ENCODE measurements at places on chromosomes 1 and 21. TPM values are rescaled to one million over a fixed set of nuclear protein-coding genes. Genes with fewer than 3 reads are reported as not detected.
A peak's percentile ranks its signal among the peaks of the same experiment; 100 is the strongest.

GRCh38 chr1:58870298-58870676 is 86.4 kb upstream of the JUN start:
- no peak overlapping the region for H3K27ac ChIP-seq
- no peaks in the 10 kb centered on the region for H3K27me3 ChIP-seq
- no peaks in the 10 kb centered on the region for H3K4me1 ChIP-seq
- no peaks in the 10 kb centered on the region for H3K36me3 ChIP-seq
- no peak for DNase-seq

DNA sequence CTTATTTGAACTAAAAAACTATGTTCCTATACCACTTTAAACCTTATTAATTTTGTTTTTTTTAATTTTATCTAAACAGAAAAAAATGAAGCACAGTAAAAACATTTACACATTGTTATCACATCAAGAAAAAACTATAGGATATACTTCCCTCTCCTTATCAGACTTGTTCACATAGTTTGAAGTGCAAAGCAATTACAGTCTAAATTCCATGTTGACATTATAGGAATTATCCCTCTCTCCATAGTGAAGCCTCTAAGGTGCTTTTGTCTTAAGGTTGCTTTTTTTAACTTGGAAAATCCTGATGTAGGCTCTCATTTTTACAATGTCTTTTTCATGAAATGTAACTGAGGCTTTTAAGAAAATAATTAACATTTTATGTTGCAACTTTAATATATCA is 85.8 kb downstream of the RGS21 start:
- no peak for DNase-seq
- H3K4me1 ChIP-seq, result no peaks in the 10 kb centered on the region
- no peaks in the 10 kb centered on the region for H3K27me3 ChIP-seq
- no peaks in the 10 kb centered on the region for H3K36me3 ChIP-seq

GRCh38 chr1:233114159-233114558 is 163.7 kb downstream of the NTPCR start:
- DNase-seq, result no peak
- no peaks in the 10 kb centered on the region for H3K4me1 ChIP-seq
- no peaks in the 10 kb centered on the region for H3K36me3 ChIP-seq
- H3K27me3 ChIP-seq, result no peaks in the 10 kb centered on the region
- no peak overlapping the region for H3K4me3 ChIP-seq
- H3K27ac ChIP-seq, result no peak overlapping the region

DNA sequence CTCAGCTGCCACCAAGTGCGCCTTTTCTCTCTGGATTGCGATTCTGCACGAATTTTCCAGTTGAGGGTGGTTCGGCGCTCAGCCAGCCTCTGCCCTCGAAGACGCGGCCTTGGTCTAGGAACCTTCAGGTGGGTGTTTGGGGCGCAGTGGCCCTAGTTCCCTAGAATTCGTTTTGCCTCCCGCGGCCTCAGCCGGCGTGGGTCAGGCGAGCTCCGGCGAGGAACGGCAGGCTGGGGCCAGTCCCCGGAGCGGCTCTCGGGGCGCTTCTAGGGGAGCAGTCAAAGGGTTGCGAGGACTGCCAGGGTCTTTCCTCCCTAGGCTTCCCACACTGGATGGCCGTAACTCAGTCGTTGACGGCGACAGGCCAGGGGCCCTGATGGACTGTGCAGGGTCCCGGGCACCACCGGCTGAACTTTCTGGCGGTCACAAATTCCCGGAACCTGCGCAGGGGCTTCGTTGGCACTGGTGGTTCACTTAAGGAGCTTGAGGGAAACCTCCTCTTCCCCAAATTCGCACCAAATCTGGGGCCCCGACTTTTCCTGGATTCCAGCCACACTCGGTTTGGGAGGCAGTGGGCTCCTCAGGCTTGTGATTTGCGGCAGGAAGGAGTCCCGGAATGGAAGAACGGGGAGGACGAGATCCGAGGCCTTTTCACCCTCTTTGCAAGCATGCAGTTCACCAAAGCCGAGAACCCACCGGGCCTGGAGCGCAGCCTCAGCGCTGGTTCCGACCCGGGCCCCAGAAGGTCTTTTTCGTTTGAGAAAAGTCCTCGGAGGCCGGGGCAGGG is 1.2 kb downstream of the DMBX1 start:
- H3K27me3 ChIP-seq, result peaks cover 37% of the 10 kb centered on the region
- H3K36me3 ChIP-seq, result no peaks in the 10 kb centered on the region
- H3K27ac ChIP-seq, result no peak overlapping the region
- H3K4me1 ChIP-seq, result peaks cover 7% of the 10 kb centered on the region
- no peak for DNase-seq

Gene CACYBP
- total RNA-seq, result 55.4 TPM

Gene ESPN
- 1.7 TPM for total RNA-seq

- no peaks in the 10 kb centered on the region for H3K27me3 ChIP-seq
- H3K4me3 ChIP-seq, result no peak overlapping the region
- no peak overlapping the region for H3K27ac ChIP-seq
- H3K36me3 ChIP-seq, result no peaks in the 10 kb centered on the region
- peaks cover 10% of the 10 kb centered on the region for H3K4me1 ChIP-seq
- DNase-seq, result no peak
These were observed 127.3 kb downstream of the HHIPL2 start for GRCh38 chr1:222420633-222421032.

DNA sequence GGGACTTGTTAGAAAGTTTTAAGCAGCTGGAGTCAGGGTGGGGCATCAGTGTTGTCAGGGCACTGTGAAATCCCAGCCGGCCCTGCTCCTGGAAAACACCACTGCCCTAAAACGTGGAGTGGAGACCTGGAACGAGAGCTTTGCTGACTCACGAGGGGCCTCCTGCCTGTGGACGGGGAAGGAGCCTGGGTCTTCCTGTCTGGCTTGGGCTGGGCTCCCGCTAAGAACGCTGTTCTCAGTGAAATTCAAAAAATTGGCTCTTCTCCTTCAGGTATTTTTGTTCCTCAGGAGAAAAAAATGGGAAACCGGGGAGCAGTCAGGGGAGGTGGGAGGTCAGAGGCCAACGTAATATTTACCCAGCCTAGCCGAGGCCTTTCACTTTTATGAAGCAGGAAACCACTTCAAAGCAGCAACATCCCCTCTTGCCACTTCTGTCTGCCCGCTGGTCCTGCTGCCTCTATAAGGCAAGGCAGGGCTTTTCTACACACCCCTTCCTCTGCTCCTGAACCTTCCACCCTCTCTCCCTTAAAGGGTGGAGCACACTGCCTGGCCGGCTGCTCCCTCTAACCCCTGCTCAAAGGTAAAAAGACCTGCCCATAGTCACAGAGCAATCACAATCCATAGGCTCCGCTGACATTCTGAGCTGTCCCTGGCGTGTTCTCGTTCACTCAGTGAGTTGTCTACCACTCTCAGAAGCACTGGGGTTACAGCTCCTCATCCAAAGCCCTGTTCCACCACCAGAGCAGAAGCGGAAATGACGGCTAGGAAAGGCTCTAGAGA is 8.0 kb downstream of the PLXNA2 start:
- H3K4me1 ChIP-seq, result peaks cover 16% of the 10 kb centered on the region
- H3K27ac ChIP-seq, result no peak overlapping the region
- H3K27me3 ChIP-seq, result peaks cover 27% of the 10 kb centered on the region
- no peak for DNase-seq
- H3K4me3 ChIP-seq, result no peak overlapping the region

- no peaks in the 10 kb centered on the region for H3K27me3 ChIP-seq
- H3K4me1 ChIP-seq, result no peaks in the 10 kb centered on the region
- no peaks in the 10 kb centered on the region for H3K36me3 ChIP-seq
- H3K27ac ChIP-seq, result no peak overlapping the region
- DNase-seq, result no peak
These were observed 57.9 kb upstream of the FMOD start for GRCh38 chr1:203408486-203409481.

DNA sequence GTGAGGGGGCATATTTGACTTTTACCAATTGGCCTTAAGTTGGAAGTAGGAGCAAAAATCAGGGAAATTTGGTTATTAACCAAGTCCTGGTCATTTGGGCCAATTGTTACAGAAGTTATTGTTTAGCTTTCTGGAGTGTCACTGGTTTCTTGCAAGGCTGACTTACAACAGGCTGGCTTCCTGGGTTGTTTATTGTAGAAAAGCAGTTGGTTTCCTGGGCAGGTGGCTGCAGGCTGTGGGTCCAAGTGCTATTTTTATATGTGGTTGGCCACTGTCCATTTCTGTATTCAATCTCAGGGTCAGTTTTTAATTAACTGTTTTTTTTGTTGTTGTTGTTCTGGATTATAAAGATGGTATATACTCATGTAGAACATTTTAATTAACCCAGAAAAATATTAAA is 174.1 kb downstream of the KCNJ6 start:
- H3K27me3 ChIP-seq, result no peaks in the 10 kb centered on the region
- H3K4me3 ChIP-seq, result no peak overlapping the region
- DNase-seq, result no peak
- no peaks in the 10 kb centered on the region for H3K36me3 ChIP-seq
- no peaks in the 10 kb centered on the region for H3K4me1 ChIP-seq

- no peaks in the 10 kb centered on the region for H3K27me3 ChIP-seq
- no peak for DNase-seq
- no peak overlapping the region for H3K27ac ChIP-seq
- no peaks in the 10 kb centered on the region for H3K4me1 ChIP-seq
These were observed 11.9 kb downstream of the XKR8 start for GRCh38 chr1:27971674-27972073.

- DNase-seq, result no peak
- no peaks in the 10 kb centered on the region for H3K4me1 ChIP-seq
- peaks cover 17% of the 10 kb centered on the region for H3K36me3 ChIP-seq
- H3K4me3 ChIP-seq, result no peak overlapping the region
These were observed 10.5 kb upstream of the TARS2 start for GRCh38 chr1:150476754-150477153.

Gene CRP
- not detected for total RNA-seq

Gene ETNK2
- total RNA-seq, result 5.5 TPM

DNA sequence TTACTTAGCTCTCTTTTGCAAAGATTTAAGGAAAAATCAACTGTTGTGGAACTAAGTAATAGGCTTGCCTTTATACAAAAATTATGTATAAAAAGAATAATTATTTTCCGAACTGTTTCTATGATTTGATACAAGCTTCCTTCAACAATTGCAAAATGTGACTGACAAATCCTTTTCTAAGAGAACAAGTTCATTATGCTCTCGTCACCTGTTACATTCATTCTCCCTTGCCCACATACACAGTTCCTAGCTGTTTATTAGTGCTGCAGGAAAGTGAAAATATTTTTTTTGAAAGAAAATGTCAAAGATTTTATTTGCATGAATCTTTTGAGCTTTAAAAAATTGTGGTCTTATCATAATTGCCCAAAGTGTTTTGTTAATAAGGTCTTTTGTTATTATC is 466.2 kb downstream of the USP25 start:
- DNase-seq, result no peak
- H3K36me3 ChIP-seq, result no peaks in the 10 kb centered on the region
- no peak overlapping the region for H3K4me3 ChIP-seq
- H3K27ac ChIP-seq, result no peak overlapping the region
- H3K27me3 ChIP-seq, result no peaks in the 10 kb centered on the region

Gene RBP7
- total RNA-seq, result 0.89 TPM

Gene KCNA10
- not detected for total RNA-seq

GRCh38 chr1:52559875-52560274 is 7.0 kb upstream of the TUT4 start:
- no peak overlapping the region for H3K27ac ChIP-seq
- no peak for DNase-seq
- no peaks in the 10 kb centered on the region for H3K36me3 ChIP-seq

- H3K4me1 ChIP-seq, result no peaks in the 10 kb centered on the region
- H3K27me3 ChIP-seq, result no peaks in the 10 kb centered on the region
- no peak for DNase-seq
- H3K4me3 ChIP-seq, result no peak overlapping the region
These were observed 606.5 kb upstream of the ADGRL4 start for GRCh38 chr1:79613046-79613445.

- peak; percentile 84 for DNase-seq
- H3K27ac ChIP-seq, result peak overlapping the region; percentile 93
- peaks cover 12% of the 10 kb centered on the region for H3K4me1 ChIP-seq
- no peaks in the 10 kb centered on the region for H3K27me3 ChIP-seq
- H3K4me3 ChIP-seq, result peak overlapping the region; percentile 84
- H3K36me3 ChIP-seq, result no peaks in the 10 kb centered on the region
These were observed 868 bp downstream of the C1orf21 start for GRCh38 chr1:184387476-184388318.

DNA sequence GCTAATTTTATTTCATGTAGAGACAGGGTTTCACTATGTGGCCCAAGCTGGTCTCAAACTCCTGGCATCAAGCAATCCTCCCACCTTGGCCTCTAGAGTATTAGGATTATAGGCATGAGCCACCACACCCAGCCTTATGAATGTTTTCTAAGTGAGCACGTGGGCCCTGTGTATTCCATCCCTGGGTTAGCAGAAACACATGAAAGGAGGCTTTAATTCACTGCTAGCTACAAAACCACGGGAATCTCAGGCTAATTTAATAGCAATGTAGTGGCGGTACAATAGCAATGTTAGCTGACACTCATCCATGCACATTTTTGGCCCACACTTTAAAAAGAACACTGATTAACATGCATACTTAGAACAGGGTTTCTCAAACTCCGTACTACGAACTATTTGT is 32.0 kb downstream of the VTCN1 start:
- H3K4me3 ChIP-seq, result no peak overlapping the region
- H3K36me3 ChIP-seq, result no peaks in the 10 kb centered on the region
- H3K27me3 ChIP-seq, result no peaks in the 10 kb centered on the region
